Smooth muscle cell of trachea (primary cell): ENCODE measurements at places on chromosomes 5 and 9. TPM values are rescaled to one million over a fixed set of nuclear protein-coding genes. Genes with fewer than 3 reads are reported as not detected.

The CBY3 gene
- total RNA-seq: not detected in 2 replicates

The ARSI gene
- total RNA-seq: 12.1 and 18.9 TPM in 2 replicates

The LRRC14B gene
- total RNA-seq: not detected in 2 replicates

The NR2F1-AS1 gene
- total RNA-seq: 22.1 and 31.4 TPM in 2 replicates

The ADAMTS2 gene
- 50.3 and 76.6 TPM in 2 replicates for total RNA-seq
